IMR-90 (cell line): ENCODE measurements at places on chromosomes 2 and 18.

DNA sequence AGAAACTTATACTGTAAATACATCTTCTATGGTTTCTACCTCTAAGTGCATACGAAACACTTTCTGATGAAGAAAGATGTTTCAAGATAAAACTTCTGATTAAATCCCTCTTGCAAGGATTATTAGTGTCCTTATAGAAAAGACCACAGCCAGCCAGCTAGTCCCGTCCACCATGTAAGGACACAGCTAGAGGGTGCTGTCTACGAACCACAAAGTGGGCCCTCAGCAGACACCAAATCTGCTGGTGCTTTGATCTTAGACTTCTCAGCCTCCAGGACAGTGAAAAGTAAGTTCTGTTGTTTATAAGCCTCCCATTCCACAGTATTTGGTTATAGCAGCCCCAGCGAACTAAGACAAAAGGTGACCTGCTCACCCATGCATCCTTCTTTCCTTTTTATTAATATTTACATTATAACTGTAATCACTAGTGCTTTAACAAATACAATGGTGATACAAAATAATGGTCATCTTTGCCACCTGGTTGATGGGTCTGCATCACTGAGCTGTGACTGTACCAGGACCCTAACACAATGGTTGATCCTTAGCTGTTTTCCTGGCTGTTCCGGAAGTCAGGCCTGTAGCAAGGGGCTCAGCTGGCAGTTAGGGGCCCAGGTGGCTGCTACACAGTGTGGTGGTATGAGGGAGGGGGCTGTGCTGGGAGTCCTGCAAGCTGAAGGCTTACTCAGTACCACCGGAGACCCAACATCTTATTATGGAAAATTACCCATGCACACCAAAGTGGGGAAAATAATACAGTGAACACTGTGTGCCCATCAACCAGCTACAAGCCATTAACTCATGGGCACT, 108.5 kb upstream of the SMAD7 start:
- DNase-seq: peak; percentile 24

DNA sequence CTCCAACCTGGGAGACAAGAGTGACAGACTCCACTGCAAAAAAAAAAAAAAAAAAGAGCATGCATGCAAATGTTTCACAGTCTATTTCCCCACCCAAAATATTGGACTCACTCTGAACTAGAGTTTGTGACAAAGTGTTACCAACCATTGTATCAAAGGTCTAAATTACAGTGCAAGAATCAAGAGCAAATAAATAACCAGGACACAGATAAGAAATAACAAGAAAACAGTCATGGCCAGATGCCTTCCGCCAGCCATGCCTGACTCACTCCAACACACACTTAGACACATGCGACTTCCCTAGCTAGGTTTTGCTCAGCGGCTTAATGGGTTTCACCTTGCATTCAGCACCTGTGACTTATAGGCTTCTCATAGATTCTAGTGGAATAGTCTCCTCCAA, 62.8 kb downstream of the CYB5A start:
- DNase-seq: no peak

DNA sequence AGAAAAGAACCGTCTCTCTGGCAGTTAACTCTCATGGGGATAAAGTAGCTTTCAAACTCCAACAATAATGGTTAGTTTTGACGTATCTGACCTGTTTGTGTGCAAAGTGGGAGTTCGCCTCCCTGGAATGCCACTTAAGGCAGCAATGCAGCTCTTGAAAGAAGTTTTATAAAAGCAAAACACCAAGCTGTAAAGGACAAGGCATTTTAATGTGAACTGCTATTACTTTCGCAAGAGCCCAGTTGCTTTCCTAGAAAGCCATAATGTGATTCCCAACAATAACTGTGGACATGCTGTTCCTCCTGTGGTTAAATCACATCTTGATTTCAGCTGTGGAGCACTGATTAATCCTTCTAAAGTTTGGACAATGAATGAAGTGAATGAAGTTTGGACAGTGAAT, 303.7 kb downstream of the PTPRM start:
- DNase-seq: peak; percentile 14

- no peak for DNase-seq
These were observed 11.9 kb downstream of the MAL start for GRCh38 chr2:95037384-95037839.

GRCh38 chr2:26491563-26492167, 13.7 kb upstream of the OTOF start:
- DNase-seq: no peak

DNA sequence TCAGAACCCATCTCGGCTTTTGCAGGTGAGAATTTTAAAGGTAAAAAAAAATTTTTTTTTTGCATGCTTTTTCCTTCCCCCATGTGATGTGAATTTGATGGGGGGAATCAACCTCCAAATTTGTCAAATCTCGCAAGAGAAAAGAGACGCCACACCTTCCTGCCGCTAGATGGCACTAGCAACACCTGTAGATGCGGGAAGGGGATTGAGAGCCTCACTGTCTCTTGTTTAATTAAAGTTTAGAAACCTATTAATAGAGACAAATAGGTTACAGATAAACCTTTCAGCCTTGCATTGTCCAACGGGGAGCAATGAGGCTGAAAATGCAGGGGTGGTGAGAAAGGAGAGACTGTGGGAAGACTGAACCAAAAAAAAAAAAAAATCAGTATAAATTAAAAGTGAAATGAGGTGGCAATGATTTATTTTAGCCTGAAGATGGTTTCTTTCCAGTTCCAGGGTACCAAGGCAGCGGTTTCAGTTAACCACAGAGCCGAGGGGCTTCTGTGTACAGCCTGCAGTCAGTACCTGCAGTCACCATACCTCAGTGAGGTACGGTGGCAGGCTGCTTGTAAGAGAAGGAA, 84.6 kb downstream of the NRP2 start:
- DNase-seq: peak; percentile 72

GRCh38 chr2:82913566-82913965, 1545.5 kb downstream of the SUCLG1 start:
- no peak for DNase-seq

- DNase-seq: peak; percentile 75
These were observed 31.4 kb downstream of the EPG5 start for GRCh38 chr18:45935591-45936335.
